G401 (cell line): ENCODE measurements at places on chromosomes 2 and 18. TPM values are rescaled to one million over a fixed set of nuclear protein-coding genes. Genes with fewer than 3 reads are reported as not detected.

DNA sequence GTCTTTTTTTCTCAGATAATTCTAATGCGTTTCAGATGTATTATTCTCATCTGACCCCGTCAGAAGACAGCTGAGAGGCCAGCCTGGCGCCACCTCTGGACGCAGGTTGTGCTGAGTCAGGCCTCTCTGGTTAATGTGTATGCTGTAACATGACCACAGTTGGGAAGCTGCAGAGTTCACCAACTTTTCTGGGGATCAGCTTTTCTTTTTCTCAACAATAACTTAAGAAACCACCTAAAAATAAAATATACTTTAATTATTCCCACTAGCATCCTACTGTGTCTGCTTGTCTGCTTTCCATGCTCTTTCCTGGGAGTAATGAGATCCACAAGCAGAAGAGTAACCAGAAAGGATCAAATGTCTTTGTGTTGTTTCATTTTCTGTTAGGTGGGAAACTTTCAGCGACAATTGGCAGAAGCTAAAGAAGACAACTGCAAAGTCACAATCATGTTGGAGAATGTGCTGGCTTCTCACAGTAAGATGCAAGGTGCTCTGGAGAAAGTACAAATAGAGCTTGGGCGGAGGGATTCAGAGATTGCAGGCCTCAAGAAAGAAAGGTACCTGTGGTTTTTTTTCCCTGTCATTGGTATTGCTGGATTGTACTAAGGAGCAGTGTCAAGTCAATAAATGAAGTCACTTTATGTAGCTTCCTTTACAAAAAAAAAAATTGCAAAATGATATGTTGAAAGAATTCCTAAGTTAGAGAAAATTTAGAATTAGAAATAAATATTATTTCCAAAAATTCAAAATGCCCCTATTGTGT lies 79.8 kb downstream of the CCDC150 start:
- no peak for DNase-seq

GRCh38 chr18:35581898-35582641 lies 530 bp downstream of the GALNT1 start:
- peak; percentile 25 for DNase-seq

DNA sequence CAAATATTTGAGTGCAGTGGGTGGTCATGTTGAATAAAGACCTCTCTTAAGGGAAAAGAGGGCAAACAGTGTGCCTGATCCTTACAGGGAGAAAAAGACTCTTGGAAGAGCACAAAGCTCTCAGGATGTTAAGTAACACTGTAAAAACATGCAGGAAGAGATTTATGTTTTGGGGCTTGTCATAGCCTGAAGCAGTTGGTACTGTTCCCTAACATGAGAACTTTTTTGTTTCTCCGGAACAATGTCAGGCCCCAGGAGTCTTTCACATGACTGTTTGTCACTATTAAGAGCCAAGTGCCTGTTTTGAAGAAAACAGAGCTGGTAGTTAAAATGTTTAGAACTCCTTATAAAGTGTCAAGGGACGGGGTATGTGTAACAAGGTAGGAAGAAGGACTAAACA lies 83.7 kb upstream of the B3GNT2 start:
- DNase-seq = peak; percentile 4

DNA sequence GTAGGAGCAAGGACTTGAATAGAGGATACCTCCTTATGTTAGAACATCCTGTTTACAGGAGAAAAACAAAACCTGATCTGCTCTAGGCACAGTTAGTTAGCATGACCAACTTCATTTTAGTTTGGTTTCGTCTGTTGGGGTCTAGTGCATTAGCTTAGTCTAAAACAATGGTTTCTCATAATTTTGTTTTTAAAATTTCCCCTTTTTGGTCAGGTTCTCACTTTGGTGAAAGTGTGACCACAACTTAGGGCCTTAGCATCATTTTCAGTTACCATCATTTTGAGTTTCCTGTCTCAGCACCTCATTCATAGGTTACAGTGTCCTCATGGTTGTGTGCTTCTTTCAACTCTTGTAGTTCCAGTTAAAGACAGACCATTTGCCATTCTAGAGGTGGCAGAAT lies 1277.0 kb upstream of the SLC39A10 start:
- DNase-seq = no peak

GRCh38 chr2:174376967-174377366 lies 18.6 kb upstream of the SCRN3 start:
- no peak for DNase-seq

DNA sequence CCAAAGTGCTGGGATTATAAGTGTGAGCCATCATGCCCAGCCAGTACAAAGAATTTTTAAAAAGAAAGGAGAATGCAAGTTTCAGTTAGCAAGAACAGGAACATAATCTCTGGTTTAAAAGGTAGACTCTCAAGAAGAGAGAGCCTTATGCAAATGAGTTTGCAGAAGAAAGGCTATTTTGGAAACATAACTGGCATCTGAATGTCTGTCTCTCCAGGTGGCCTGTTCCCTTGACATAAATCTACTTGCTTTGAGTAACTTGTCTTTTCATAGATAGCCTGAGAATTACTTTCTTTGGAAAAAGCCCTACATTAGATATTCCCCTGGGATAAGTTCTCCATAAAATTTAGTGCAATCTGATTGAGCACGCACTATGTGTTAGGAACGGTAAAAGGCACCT lies 109.6 kb downstream of the ICOS start:
- no peak for DNase-seq

GRCh38 chr18:35407871-35408481 lies 30.8 kb upstream of the ZNF396 start:
- DNase-seq = peak; percentile 81

GRCh38 chr2:238790126-238790832 lies 57.6 kb upstream of the TWIST2 start:
- no peak for DNase-seq

DNA sequence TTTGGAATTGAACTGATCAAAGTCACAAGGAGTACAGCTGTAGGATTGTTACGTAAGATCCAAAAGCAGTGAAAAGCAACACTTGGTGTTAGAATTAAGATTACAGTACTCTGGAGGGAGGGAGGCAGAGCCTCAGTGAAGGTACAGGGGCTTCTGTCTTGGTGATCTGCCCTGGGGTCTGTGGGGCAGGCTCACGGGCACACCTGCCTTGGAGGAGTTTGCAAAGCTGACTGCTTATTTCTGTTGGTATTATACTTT lies 114.9 kb downstream of the NCK2 start:
- DNase-seq = no peak

GRCh38 chr2:109014476-109014875 lies 25.5 kb upstream of the EDAR start:
- DNase-seq = no peak

- DNase-seq = peak; percentile 63
Measured at GRCh38 chr2:101696272-101697123, 1.0 kb upstream of the MAP4K4 start.

- peak; percentile 97 for DNase-seq
Measured at GRCh38 chr2:50712569-50712968, 319.4 kb downstream of the NRXN1 start.

- no peak for DNase-seq
Measured at GRCh38 chr2:8418721-8419120, 263.1 kb upstream of the ID2 start.

DNA sequence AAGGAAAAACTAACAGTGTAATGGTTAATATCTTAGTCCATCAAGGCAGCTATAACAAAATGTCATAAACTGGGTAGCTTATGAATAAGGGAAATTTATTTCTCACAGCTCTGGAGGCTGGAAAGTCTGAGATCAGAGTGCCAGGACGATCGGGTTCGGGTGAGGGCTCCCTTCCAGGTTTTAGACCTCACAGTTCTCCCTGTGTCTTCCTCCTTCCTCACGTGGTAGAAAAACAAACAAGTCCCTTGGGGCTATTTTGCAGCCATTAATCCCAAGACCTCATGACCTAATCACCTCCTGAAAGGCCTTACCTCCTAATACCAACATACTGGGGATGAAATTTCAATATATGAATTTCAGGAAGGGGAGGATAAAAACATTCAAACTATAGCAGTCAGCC lies 455.9 kb downstream of the CNTNAP5 start:
- no peak for DNase-seq

- no peak for DNase-seq
Measured at GRCh38 chr18:8972116-8972515, 130.4 kb upstream of the NDUFV2 start.

GRCh38 chr2:64652231-64653108 lies 1.2 kb downstream of the SERTAD2 start:
- peak; percentile 42 for DNase-seq

DNA sequence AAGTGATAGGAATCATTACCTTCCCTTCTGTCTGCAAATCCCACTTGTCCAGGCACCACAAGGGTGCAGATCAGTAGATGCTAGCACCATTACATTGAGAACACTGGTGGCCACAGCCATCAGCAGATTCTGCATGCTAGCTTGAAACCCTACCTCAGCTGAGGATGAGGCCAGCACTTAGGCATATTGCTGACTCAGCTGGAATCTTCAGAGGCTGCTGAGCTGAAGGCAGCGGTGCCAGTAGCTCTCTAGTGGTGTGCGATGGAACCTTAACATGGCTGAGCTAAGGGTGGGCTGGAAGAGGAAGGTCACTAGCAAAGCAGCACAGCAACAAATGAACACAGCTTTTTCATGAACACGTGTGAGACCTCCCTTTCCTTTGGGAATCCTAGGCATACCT lies 19.0 kb upstream of the CPO start:
- no peak for DNase-seq

GRCh38 chr2:209933499-209934483 lies 68.6 kb upstream of the RPE start:
- peak; percentile 54 for DNase-seq

- peak; percentile 28 for DNase-seq
Measured at GRCh38 chr2:217858519-217859491, 144.0 kb downstream of the TNS1 start.

DNA sequence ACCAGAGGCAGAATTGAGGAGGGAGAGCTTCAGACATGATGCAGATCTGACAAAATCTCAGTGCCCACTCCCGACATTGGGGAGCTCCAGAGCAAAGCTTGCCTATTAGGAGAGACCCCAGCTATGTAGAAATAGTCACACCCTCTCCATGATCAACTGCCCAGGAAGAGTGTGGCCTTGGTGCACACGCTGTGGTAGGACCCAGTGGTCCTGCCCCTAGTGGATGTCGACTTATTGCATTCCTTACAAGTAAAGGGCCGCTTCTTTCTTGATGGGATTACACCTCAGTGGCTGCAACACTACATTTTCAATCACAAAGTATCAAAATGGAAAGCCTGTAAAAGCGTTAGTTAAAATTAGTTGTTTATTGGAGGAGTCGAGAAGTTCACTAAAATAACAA lies 64.2 kb downstream of the VRK2 start:
- no peak for DNase-seq

DNA sequence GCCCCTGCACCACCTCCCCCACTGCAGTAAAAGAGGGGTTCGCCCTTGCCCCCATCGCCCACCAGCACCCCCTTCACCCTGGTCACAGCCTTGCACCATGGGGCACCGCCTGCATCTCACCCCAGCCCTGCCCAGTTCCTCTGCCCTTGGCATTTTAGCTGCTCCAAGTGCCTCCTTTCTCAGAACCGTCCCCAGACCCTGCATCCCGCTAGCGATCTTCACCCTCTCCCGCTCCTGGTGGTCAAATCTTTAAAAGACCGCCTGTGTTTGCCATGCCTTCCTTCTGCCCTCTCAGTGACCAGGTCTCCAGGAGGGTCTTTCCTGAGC lies 114.7 kb upstream of the OTOS start:
- no peak for DNase-seq

- DNase-seq = no peak
Measured at GRCh38 chr2:106068451-106068850, 125.7 kb downstream of the UXS1 start.

DNA sequence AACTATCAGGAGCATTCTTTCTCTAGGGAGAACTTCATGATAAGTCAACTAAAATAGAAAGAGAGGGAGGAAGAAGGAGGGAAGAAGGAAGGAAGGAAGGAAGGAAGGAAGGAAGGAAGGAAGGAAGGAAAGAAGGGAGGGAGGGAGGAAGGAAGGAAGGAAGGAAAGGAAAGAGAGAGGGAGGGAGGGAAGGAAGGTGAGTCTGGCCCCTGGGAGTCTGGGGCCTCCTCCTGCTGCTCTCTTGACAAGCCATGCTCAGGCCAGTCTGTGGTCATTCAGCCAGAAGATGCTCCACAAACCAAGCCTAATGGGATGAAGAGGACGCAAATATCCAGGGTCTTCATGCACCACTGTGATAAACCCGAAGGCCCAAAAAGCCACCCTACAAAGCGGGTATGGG lies 216.4 kb upstream of the AGAP1 start:
- DNase-seq = no peak

GRCh38 chr18:2881088-2881839 lies 34.5 kb downstream of the EMILIN2 start:
- no peak for DNase-seq

DNA sequence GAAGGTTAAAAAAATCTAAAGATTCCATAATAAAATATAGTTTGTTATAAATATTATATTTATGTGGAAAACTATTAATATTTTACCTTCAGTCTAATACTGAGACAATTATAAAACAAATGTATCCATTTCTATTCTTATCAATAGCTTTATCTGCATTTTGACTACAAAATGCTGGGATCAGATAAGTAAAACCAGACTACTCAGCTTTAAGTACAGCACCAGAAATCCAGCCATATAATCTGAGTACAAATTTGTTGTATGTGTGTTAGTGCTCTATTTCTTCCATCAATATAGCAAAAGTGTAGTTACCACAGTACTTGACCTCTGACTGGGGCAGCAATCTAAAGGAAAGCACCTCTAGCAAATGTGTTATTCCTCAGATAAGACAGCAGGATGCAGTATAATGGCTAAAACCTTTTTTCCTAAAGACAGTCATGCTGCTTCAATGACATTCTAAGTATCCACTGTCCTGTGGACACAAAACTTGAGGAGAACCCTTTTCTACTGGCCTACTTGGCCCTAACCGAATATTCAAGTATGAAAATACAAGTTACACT lies 68.1 kb downstream of the OLA1 start:
- peak; percentile 11 for DNase-seq

DNA sequence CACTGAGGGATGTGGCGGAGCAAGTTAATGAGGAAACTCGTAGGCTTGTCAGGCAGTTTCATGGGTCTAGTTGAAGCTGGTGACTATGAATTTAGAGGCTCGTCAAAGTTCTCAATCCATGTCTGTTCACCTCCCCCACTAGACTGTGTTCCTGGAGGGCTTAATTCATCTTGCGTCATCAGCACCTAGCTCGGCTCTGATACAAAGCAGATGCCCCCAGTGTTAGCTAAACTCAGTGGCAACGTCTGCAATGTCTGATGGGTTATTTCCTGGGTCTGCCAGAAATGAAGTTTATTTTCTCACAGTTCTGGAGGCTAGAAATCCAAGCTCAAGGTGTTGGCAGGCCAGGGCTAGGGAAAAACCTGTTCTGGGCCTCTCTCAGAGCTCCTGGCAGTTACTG lies 140.6 kb downstream of the PID1 start:
- no peak for DNase-seq

LOXHD1 gene
- not detected in 2 replicates for total RNA-seq

ANKRD30B gene
- total RNA-seq = not detected in 2 replicates

LIPG gene
- 9.0 and 15.0 TPM in 2 replicates for total RNA-seq

GLI2 gene
- total RNA-seq = not detected in 2 replicates

RESP18 gene
- total RNA-seq = not detected in 2 replicates

MALL gene
- 0.92 and 1.5 TPM in 2 replicates for total RNA-seq

DLX2 gene
- total RNA-seq = 5.0 and 5.3 TPM in 2 replicates

WDR75 gene
- total RNA-seq = 77.2 and 107 TPM in 2 replicates
